Stimulated activated naive CD8-positive, alpha-beta T cell treated with anti-CD3 and anti-CD28 coated beads, Interleukin-15, Interleukin-2, amounts not matched to agents 100 U/mL and 50 U/mL, for 24 hours (primary cell): ENCODE measurements at places on chromosomes 7 and 10.

DNA sequence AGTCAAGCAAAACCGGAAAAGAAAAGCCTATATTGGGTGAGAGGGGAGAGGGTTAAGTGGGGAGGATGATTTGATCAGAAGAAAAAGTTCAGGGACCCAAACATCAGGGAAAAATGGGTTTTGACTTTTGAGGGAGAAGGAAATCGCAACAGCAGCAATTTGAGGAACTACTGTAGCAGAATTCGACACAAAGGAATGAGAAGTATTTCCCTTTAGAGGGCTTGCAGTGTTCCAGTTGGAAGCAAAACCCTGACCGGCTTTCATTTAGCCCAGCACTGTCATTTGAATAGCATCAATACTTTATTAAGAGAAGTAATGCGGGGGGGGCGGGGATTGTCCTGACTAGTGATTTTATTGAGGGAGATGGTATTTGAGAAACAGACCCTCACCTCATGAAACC lies 37.2 kb upstream of the GATA3 start:
- DNase-seq = no peak

- DNase-seq = no peak
Measured at GRCh38 chr7:102933763-102934162, 21.0 kb downstream of the LRRC17 start.

DNA sequence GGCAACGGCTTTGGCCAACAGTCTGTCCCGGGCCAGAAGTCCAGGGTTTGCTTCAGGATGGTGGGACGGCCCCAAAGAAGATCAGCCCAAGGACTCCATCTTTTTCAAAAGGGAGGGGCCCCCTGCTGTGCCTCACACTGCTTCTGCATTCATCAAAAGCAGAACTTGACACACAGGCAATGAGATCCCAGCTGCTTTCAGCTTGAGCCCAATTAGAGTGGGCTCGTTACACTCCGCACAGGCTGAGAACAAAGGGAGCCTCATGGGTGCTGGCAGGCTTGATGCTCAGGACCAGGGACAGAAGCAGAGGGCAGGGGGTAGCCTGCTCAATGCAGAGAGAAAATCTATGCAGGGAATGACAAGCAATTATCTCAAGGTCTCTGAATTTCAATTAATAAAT lies 45.5 kb downstream of the VOPP1 start:
- DNase-seq = no peak

GRCh38 chr10:131996466-131997365 lies 15.0 kb upstream of the BNIP3 start:
- DNase-seq = no peak

GRCh38 chr10:78041170-78042057 lies 7.8 kb downstream of the RPS24 start:
- DNase-seq = no peak

DNA sequence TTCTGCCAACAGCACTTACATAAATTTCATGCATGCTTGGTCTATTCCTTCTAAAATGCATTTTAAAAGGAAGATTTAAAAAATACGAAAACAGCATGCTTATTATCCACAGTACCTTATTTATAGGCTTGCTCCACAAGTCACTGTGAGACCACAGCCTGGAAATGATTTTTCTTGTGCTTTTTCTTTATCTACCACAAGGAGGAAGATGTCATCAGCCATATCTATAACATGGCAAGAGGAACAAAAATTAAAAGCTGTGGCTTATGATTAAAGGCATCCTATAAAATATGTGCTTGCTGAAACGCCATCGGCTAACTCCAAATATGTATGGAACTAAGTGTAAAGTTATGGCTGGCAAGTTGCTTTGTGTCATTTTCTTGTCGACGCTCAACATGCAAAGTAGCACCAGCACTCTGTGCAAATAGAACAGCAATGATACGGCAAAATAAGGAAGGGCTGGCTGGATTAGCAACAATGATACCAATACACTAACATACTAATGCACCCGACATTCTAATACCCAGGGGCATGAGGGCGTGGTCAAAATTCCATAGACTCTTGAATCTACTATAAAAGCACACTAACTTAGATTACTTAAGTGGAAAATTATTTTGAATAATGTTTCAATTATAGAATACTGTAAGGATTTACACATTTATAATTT lies 41.2 kb upstream of the AKR1E2 start:
- no peak for DNase-seq

DNA sequence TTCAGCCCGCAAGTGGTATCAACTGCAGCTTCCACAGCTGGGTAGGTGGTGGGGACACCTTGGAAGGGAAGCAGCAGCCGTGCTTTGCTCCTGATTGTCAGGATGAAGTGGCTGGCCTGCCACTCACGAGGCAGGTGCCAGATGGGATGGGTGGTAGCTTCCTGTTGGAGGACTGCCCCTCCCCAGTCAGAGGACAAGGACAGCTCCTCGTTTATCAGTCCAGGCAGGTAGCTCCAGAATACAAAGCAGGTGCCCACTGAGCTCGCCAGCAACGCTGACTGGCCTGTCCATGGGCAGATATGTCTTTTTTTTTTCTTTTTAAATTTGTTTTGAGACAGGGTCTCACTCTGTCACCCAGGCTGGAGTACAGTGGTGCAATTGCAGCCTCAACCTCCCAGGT lies 431.3 kb downstream of the GALNT17 start:
- no peak for DNase-seq
